NCI-H82 (cell line): ENCODE measurements at places on chromosomes 3 and 15.

DNA sequence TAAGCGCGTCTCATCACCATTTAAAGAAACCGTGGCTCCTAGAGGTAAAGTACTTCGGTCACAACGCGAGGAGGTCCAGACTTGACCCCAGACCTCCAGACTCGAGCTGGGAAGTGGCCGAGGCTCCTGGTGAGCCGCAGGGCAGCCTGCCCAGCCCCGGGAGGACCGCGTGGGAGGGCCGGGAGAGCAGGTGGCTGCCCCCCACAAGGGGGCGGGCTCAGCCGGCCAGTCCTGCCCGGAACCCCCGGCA is at the start of gene SLC27A2:
Gene SLC27A2 (plus strand): TSS at position 228 of the 250 bp plus-strand sequence. CDS start 232 bp downstream, outside the sequence.
- DNase-seq: peak; percentile 61

GRCh38 chr3:196886144-196886543 is 18.4 kb downstream of the SENP5 start:
- DNase-seq: no peak

- DNase-seq: no peak
Measured at GRCh38 chr3:107710851-107711250, 188.1 kb downstream of the BBX start.

- DNase-seq: no peak
Measured at GRCh38 chr15:35194296-35194695, 109.2 kb upstream of the NANOGP8 start.

- DNase-seq: no peak
Measured at GRCh38 chr15:51731549-51732267, 5.7 kb downstream of the LYSMD2 start.
